NB4 (cell line): ENCODE measurements at places on chromosomes 2 and 18.

- DNase-seq: no peak
Observed at GRCh38 chr2:65869296-65869695, 436.9 kb upstream of the SPRED2 start.

DNA sequence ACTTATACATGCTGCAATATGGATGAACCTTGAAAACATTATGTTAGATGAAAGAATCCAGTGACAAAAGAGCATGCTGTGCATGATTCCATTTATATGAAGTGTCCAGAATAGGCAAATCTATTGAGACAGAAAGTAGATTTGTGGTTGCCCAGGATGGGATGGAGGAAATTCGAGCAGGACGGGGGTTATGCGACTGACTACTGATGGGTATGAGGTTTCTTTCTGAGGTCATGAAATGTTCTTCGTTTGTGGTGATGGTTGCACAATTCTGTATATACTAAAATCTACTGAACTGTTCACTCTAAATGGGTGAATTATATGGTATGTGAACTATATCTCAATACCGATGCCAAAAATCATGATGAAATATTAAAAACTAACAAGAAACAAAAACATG is 18.9 kb upstream of the MTERF4 start:
- no peak for DNase-seq

- no peak for DNase-seq
Observed at GRCh38 chr2:188619146-188619545, 327.5 kb downstream of the GULP1 start.

DNA sequence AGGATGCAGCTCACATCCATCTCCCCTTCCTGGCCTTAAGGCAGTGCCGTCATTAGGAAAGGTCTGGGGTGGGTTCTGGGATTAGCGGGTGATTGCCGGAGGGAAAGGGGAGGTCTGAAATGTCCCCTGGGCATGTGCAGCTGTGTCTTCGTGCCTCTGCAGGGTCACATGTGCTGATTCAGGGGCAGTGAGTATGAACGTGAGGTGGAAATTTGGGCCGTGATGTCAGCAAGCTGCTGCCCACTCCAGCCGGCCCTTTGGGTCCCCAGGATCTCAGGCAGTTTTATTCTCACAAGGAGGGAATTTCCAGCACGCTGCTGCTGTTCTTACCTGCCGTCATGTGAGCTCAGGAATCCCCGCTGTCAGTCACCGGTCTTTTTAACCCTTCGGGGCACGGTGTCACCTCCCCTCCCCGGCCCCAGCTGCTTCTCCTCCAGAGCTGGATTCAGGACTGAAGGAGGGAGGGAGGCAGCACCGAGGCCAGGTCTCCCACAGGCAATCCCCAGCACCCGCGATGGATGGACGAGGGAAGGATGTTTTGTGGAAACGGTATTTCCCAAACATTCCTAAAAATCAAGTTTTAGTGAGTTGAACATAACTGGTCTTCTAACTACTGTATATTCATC is 23.5 kb downstream of the GPR35 start:
- DNase-seq: no peak

- no peak for DNase-seq
Observed at GRCh38 chr2:135150725-135151124, 98.6 kb downstream of the RAB3GAP1 start.

DNA sequence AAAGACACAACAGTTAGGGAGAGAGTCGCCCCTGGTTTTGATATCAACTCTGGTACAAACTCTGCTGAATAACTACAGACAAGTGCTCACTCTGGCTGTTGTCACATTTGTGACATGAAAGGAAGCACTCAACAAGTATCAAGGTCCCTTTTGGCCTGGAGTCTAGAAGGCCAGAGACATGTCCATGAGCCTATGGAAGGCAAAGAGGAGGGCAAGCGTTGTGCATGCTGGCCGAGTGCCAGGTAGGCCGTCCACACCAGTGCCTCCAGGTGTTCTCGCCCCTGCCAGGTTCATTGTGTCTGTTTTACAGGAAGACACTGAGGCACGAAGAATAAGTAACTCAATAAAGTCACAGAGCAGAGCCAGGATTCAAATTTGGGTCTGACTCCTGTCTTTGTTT is 21.1 kb downstream of the ILKAP start:
- no peak for DNase-seq

GRCh38 chr2:31083234-31083993 is 54.8 kb downstream of the GALNT14 start:
- DNase-seq: no peak

DNA sequence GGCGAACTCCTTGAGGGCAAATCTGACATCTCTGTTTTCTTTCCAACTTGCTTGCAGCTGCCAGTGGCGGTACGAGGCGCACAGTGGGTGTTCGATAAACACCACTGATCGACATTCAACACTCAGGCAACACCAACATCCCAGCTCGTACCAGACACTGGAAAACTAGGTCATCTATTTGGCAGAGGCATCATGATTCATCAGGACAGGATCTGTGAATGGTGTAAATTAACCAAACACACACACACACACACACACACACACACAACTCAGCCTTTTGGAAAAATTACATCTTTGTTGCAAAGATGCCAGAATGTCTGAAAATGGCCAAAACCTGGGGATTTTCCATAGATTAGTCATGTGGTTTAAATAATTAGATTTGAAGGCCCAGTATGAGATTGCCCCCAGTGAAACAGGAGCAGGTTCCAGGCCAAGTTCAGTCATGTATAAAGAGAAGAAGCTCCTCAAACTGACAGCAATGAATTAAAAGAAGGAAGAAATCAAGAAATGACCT is 150.5 kb upstream of the NCKAP5 start:
- no peak for DNase-seq

GRCh38 chr2:217753460-217754200 is 249.2 kb downstream of the TNS1 start:
- no peak for DNase-seq

DNA sequence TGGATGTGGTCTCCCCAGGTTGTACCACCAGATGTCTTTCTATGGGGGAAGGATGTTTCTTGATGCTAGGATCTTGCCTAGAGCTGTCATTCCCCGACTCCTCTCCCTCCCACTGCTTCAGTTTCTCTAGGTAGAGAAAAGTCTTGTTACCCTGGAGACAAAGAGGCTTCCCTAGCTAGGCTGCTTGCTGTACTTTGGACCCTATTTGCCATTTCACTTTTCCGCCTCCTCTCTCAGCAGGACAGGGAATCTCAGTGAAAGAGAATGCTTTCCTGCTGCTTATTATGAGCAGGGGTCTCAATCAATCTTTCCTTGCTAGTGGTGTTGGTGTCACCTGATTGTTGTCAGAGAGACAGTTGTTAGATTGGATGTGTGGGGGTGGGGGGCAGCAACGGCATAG is 818.8 kb upstream of the GYPC start:
- no peak for DNase-seq

- no peak for DNase-seq
Observed at GRCh38 chr2:134407154-134407890, 153.4 kb downstream of the MGAT5 start.
